ENCODE measurements at places on chromosomes 4 and X.

DNA sequence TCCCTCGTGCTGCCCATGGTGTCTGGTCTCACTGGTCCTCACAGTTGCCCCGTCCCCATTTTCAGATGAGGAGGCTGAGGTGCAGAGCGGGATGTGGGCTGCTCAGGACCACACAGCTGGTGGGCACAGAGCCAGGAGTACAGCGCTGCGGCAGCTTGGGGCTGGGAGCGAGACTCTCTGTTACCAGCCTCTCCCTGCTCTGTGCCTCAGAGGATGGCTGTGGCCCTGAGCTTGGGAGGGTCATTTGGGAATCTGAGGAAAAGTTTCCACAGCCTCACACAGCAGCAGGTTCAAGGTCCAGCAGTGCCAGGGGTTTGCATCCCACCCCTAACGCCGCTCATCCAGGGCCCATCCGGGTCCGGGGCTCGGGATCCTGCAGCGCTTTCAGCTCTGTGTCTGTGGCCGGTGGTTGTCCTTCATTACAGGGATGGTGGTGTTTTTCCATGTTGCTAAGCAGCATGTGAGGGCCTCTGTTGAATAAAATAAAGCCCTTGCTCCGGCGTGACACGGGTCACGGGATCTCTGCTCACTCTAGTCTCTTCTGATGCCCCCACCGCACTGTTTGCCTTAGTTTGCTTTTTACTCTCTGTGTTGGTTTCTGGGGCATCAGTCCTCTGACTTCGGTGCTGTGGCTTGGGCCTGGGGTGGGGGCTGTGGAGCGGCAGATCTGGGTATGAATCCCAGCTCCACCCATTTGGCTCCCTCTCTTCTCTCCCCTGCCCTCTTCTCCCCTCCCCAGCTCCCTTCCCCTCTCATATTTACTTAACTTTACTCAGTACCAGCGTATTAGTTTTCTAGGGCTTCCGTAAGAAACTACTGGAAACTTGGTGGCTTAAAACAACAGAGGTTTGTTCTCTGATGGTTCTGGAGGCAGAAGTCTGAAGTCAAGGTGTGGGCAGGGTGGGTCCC is 6.5 kb downstream of the WFS1 start:
- no peak for DNase-seq

- no peak for DNase-seq
These were observed 207.3 kb downstream of the ANKRD50 start for GRCh38 chr4:124505211-124505610.

GRCh38 chr4:152699313-152699712 is 19.5 kb upstream of the TMEM154 start:
- DNase-seq = no peak

- no peak for DNase-seq
These were observed 130.9 kb downstream of the REPS2 start for GRCh38 chrX:17077361-17077760.

GRCh38 chrX:48196745-48197201 is at the start of gene SSX5:
Gene SSX5, minus strand, starts transcription at chrX:48196795. Its CDS starts 1,437 bp downstream, at chrX:48195358.
- DNase-seq = no peak

- DNase-seq = peak; percentile 10
These were observed 31.8 kb upstream of the C4orf50 start for GRCh38 chr4:6049985-6050384.

- peak; percentile 34 for DNase-seq
These were observed 9.4 kb downstream of the ARHGAP10 start for GRCh38 chr4:147741190-147741788.

DNA sequence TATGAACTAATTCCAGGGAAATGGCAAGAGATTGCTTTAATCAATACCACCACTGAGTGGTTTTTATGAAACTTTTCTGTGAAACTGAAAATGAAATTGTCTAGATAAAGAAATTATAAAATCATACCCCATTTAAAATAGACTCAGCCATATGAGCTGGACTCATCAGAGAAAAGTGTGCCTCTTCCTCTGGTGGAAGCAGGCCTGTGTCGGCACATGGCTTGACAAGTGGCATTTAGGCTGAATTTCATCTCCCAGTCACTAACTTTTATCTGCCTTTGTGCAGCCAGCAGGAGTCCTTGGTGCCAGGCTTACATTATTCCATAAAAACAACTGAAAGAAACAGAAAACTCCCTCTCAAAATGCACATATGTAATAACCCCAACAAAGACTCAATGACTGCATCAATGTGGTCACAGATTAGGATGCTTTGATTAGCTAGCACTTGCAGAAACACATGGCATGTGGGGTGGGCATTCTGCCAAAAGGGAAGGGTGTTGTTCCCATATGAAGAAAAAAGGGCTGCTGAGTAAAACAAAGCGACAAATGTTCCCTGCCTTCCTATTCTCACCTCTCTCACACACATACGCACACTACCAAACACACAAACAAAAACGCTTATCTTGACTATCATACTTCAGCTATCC is 232.3 kb downstream of the PABPC4L start:
- peak; percentile 48 for DNase-seq

DNA sequence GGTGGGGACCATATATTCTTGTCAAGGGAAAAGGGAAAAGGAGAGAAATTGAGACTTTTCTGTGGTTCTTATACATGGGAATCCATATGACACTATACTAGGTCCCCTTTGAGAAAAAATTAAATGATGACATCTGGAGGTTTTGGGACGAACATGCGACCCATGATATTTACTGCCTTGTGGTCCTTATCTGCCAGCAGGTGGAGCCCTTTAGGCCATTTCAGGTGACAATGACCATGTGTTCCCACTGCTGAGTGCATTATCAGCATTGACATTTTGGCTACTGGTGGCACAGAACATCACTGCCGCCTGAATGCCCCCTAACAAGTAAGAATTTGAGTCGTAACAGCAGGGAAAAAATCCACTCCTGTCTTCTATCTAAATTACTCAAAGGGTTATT is 843.4 kb downstream of the FSTL5 start:
- peak; percentile 15 for DNase-seq

- peak; percentile 83 for DNase-seq
These were observed 82.2 kb upstream of the MAGEA10 start for GRCh38 chrX:152220606-152221005.

DNA sequence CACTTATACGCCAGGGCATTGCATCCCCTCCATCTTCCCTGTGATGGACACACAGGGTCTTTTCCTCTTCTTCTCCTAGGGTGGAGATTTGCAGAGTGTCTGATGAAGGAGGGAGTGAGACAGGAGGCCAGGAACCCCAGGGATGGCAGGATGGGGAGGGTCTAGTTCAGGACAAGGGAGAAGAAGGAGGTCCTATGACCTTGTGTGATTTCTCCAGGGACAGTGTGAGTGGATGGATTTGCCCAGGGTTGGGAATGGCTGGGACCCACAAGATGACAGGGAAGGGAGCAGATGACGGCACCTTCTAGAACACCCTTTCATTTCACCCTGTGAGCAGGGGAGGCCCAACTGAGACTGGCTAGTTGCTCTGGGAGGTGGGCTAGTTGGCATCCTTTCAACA is 34.2 kb downstream of the CYTL1 start:
- DNase-seq = no peak

DNA sequence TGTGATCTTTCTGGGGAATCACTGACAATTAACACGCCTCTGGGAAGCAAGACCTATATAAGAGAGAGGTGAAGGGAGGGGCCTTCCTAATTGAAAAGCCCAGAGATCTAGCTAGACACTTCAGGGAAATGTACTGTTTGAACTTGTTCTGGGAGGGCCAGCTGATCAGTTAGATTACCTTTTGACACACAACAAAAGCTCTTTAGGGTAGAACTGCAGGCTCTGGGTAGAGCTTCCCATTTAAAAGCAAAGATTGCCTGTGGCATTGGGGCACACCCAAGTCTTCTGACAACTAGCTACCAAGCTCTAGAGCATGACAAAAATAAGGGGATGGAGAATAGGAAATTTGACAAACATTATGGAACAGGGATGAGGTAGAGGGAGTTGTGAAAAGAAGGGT is 26.3 kb downstream of the AREG start:
- no peak for DNase-seq

DNA sequence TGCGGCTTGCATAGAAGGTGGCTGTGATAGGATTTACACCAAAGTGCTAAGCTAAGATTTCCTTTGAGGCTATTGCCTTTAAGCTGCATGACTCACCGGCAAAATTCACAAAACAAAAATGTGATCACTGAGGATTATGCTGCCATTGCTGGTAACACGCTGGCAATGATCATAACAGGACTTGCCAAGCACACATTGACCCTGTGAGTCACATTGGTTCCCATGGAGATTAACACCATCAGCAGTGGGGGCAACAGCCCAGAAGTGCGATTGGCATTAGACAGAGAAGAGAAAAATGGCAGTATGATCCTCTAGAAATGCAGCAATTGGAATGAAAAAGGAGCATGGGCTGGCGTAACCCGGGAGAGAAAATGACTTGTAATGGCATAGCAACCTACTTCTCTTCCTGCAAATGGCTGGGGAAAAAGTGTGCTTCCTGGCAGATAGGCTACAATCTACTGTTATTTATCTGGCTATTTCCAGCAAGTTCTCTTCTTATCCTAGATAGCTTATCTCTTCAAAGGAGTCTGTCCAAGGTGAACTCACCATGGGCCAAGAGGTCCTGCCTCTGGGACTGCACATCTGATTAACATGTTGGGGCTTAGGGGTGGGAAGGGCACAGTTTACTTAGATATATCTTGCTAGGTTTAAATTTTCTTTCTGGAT is 314.2 kb upstream of the IGFBP7 start:
- peak; percentile 94 for DNase-seq

- DNase-seq = peak; percentile 18
These were observed 425.1 kb downstream of the RAB28 start for GRCh38 chr4:13059019-13059418.

- no peak for DNase-seq
These were observed 295.4 kb downstream of the PTTG2 start for GRCh38 chr4:38255572-38255971.

Data from HT1080 (cell line).